NCI-H774 (cell line): ENCODE measurements at places on chromosomes 5 and 9.

GRCh38 chr5:112329419-112330090, 89.5 kb downstream of the EPB41L4A start:
- no peak for DNase-seq

- no peak for DNase-seq
Observed at GRCh38 chr9:78595200-78595945, 298.4 kb downstream of the PSAT1 start.

DNA sequence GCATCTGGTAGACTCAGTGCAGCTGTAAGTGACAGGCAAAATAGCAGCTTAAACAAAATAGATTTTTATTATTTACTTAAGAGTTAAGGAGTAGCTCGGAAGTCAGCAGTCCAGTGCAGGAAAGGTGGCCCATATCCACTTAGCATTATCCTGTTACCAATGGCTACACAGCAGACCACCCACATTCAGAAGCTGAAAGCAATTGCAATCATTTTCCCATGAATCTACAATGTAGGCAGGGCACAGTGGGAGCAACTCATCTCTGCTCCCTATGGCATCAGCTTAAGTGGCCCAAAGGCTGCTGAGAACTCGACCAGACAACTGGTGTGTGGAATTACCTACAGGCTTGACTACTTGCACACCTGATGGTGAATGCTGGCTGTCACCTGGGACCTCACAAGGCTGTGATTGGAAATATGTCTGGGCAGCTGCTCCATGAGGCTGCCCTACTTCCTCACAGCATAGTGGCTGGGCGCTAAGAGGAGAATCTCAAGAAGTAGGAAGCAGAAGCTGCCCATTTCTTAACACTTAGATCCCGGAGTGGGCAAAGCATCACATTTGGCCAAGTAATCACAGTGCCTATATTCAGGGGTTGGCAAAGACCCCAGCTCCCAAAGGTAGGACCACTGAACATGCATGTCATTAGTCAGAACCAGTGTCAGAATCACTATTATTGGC, 56.4 kb downstream of the SNX18 start:
- DNase-seq: no peak

- DNase-seq: no peak
Observed at GRCh38 chr5:175617447-175617846, 40.4 kb upstream of the HRH2 start.

DNA sequence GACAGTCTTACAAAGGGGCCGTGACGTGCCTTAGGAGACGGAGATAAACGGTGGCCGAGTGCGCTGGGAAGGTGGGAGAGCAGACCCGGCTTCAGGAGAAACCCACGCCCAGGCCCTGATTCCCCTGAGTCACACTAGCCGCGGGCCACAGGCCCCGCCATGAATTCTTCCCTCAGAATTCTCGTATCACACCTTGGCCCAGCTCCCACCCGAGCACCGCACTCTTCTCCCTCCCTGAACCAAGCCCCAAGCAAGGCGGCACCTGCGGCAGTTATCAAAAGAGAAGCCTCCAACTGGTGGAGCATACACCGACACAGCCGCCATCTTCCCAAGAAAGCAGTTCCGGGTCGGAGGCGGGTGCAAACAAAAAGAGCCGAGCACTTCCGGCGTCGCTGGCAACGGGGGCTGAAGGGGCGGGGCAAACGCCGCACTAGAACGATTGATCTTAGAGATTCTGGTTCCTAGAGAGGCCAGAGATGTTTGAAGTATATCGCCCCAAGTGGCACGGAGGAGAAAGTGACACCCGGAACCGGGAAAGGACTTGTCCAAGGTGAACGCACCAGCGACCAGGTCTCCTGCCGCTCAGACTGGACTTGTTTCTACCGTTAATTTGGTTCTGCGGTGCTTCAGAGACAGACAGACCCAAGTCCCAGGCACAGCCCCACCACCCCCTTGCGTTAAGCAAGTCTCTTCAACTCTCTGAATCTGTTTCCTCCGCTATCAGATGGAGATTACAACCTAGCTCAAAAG, at the start of gene PSMB7:
PSMB7 (minus strand) TSS at position 341 of the 750 bp plus-strand sequence; CDS start at position 324, 17 bp downstream.
- DNase-seq: peak; percentile 98

GRCh38 chr9:129710169-129710453, 42.7 kb downstream of the PTGES start:
- DNase-seq: no peak

GRCh38 chr5:568809-569208, 43.3 kb upstream of the CEP72 start:
- DNase-seq: no peak

- DNase-seq: no peak
Observed at GRCh38 chr5:82560561-82560960, 282.4 kb upstream of the RPS23 start.

DNA sequence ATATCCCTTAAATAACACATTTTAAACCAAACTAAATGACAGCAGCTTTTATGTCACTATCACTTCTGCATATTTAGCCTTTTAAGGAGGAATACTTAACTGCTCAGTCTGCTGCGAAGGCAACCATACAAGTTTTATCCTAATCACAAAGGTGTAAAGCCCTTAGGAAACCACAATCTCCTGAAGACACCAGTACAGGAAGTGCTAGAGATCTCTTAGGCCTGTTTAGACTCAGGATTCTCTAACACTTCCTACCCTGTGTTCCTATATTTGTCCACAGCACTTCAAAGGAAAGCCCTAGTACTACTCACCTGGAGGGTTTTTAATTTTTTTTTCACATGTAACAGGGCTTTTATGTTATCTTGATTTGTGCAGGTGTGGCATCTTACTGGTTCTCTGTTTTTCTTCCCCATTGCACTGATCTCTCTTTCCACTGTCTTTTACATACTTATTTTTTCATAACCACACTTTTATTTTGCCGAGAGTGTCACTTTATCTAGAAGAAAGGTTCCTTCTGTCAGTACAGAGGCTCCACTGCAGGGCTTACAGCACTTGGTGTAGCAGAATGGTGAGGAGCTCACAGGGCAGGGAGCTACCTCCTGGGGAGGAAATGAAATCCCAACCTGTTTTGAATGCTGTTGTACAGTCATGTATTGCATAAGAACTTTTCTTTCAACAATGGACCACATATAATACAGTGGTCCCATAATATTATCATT, 1060.6 kb upstream of the ACO1 start:
- DNase-seq: no peak

DNA sequence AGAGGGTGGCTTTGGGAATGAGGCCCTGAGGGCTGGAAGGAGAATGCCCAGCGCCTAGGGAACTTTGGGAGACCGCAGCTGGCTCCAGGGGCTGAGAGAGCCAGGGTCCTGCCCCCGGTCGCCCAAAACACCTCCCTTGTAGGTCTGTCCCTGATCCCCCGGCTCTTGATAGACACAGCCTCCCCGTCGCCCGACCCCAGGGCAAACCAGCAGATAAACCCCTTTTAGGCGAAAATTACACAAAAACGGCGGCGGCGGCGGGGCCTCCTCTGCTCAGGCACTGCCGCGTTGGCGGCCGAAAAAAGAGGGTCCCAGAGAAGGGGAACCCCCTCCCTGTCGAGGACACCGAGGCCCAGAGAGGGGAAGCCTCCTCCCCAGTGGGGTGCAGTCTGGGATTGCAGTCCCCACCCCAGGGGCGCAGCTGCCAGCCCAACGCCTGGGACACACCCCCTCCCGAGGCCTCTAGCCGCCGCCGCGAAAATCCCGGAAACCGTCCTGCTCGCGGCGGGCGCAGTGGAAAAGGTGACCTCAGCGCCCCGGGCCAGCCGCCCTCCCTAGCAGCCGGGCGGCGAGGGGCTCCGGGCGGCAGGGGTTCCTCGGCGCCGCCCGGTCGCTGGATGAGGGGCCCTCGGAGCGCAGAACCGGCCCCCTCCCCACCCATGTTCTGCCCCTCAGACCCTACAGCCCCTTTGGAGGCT, 3.1 kb upstream of the BARX1 start:
- DNase-seq: no peak

DNA sequence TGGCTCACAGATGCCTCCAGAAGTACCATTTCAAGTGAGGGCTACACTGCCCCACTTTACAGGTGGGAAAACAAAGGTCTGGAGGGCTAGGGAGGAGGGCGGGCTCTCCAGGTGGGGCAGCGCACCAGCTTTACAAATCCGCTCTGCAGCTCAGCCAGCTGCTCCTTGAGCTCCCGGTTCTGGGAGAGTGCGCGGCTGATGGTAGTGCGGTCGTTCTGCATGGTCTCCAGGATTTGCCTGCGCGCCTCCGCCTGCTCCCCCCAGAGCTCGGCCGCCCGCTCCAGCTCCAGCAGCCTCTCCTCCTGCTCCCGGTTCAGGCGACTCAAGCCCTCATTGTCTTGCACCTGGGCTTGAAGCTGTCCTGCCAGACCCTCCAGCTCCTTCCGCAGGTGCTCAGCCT, 15.5 kb downstream of the GOLGA2 start:
- no peak for DNase-seq

- no peak for DNase-seq
Observed at GRCh38 chr5:178336889-178337288, 104.3 kb upstream of the PHYKPL start.

GRCh38 chr5:163807781-163808180, 302.4 kb downstream of the MAT2B start:
- DNase-seq: no peak

GRCh38 chr5:159218595-159219023, 9.3 kb upstream of the RNF145 start:
- no peak for DNase-seq

DNA sequence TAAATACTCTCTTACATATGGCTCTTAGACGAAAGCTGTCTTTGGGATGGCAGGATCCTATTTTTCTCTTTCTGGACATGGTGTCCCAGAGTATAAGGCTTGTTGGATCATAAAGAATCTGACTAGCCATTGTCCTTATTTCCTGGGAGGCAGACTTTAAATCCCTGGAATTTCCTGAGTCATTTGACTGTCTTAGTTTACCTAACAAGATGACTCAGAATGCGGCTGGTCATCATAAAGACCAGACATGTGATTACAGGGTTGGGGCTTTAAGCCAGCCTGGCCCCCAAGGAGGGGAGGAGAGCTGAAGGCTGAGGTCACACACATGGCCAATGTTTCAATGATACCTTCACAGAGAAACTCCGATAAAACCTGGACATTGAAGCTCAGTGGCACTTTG, 37.2 kb downstream of the FAM240B start:
- DNase-seq: peak; percentile 28

DNA sequence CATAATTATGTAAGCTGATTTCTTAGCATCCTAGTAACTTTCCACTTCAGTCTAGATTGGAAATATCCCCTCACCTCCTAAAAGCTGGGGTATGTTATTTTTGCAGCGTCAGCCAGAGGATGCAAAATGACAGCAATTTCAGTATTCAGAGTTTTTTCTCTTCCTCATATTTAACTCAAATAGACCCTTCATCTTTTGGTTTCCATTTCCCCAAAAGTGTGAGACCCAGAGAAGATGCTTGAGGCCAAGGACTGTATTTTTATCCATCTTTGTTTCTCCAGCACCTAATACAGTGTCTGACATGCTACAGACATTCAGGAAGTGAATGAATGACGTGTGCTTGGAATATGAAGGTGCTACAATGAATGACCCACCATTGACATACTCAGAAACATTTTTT, 75.5 kb upstream of the RANBP3L start:
- no peak for DNase-seq

- DNase-seq: no peak
Observed at GRCh38 chr5:34511915-34512314, 144.2 kb upstream of the RAI14 start.

- DNase-seq: no peak
Observed at GRCh38 chr9:130352081-130352480, 86.5 kb downstream of the HMCN2 start.

DNA sequence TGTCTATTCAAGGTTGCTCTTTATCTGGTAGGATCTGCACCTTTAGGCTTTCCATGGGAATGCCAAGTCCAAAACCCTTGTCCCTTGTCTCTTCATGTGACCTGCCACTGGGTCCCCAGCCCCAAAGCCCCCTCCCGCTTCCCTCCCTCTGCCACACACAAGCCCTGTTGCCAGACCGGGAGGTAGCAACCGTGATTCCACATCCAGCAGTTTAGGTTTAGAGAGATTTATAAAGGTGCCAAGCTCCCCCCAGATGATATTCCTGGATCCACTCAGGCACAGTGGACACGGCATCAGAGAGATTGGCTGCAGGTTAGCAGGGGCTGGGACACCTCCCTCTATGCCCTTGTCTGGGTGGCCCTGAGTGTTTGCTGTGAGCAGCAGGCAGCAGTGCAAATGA, 504.7 kb downstream of the CCDC171 start:
- no peak for DNase-seq

- DNase-seq: peak; percentile 90
Observed at GRCh38 chr5:43019614-43020398, 20.3 kb downstream of the ANXA2R start.

DNA sequence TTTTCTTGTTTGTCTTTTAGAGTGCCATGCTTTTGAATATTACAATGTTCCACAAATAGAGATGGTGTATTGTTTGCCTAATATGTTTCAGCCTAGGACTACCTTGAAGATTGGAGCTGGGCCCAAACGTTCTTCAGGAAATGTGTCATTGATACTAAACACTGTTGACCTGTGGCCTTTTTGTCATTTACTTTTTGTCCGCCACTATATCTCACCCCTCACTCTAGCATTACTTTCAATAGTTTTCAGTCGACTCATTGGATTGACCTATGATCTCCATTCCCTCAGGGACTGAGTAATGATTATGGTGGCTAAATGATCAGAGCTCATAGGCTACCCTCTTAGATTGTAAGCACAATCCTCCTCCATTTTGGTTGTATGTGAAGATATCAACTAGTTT, 115.8 kb downstream of the NUDT12 start:
- no peak for DNase-seq

GRCh38 chr9:84266087-84266561, 74.4 kb downstream of the SLC28A3 start:
- peak; percentile 62 for DNase-seq
